ENCODE measurements at places on chromosomes 7 and 10.
A peak's percentile ranks its signal among the peaks of the same experiment; 100 is the strongest.

GRCh38 chr10:70379581-70380176 lies 2.7 kb downstream of the LRRC20 start:
- no peak for DNase-seq

DNA sequence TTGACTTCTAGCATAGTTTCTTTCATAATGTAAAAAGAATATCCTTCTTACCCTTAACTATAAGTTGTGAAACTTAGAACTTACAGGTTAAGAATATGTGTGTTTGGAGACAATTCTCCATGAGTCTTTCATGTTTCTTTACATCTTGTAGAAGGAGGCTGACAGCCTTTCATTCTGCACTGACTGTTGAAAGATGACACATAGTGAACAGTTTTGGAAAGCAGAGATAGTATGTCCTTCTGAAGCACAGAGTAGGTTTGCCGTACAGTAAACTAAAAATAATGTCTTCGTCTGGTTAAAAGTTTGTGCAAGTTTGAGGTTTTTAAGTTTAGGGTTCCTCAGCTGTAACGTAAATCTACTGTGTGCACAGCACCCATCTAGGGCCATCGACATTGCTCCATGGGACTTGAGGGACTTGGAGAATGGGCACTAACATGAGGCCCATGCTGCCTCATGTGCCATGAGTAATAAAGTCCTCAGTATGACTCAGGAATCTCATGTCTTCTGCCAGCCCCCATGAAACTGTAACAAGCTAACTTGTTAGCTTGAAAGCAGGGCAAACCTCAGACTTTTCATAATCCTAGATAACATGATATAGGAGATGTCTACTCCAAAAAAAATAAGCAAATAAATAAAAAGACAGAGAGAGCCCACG lies 24.5 kb upstream of the ELAPOR2 start:
- peak; percentile 2 for DNase-seq

DNA sequence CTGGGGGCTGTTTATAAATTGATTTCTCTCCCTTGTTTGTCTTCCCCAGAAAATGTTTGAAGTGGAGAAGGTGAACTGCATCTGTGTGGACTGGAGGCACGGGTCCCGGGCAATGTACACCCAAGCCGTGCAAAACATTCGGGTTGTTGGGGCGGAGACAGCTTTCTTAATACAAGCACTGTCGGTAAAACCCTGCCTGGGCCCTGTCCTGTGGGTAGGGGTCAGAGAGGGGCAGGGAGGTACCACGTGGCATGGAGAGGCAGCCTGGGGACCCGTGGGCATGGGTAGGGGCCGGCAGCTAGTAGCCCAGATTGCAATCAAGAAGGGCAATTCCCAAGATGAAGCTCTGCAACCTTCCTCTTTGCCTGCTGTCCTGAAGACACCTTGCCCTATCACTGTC lies 6.1 kb downstream of the PNLIPRP2 start:
- DNase-seq, result no peak

- DNase-seq, result peak; percentile 99
Measured at GRCh38 chr7:130960208-130960988, 226.4 kb upstream of the KLF14 start.

GRCh38 chr10:10526846-10527245 lies 490.8 kb upstream of the CELF2 start:
- no peak for DNase-seq

GRCh38 chr7:111362506-111363054 lies 199.7 kb downstream of the IMMP2L start:
- DNase-seq, result peak; percentile 51

DNA sequence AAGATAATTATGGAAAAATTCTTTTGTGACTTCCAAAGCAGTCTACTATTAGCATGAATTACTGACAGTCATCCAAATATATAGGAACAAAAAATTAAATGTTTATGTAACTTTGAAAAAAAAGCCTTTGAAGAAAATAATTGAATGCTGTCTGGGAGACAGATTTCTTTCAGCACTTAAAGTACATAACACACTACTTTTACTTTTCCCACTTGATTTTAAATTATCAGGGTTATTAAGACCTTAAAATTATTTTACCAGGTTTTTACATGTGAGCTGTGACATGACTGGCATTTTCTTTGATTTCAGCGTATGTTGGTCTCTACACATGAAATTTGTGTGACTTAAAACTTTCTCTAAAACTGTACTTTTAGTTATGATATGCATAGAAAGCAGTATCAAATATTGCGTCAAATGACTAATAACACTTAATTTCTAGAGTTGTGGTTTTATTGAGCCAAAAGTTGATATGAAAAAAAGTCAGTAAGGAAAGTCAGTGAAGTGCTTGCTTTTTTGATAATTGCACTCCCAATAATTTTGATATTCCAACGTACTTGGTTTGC lies 3.1 kb downstream of the PTEN start:
- no peak for DNase-seq

All from AG10803 (cell line).